AG04450 (cell line): ENCODE measurements at places on chromosomes 11 and 22.

DNA sequence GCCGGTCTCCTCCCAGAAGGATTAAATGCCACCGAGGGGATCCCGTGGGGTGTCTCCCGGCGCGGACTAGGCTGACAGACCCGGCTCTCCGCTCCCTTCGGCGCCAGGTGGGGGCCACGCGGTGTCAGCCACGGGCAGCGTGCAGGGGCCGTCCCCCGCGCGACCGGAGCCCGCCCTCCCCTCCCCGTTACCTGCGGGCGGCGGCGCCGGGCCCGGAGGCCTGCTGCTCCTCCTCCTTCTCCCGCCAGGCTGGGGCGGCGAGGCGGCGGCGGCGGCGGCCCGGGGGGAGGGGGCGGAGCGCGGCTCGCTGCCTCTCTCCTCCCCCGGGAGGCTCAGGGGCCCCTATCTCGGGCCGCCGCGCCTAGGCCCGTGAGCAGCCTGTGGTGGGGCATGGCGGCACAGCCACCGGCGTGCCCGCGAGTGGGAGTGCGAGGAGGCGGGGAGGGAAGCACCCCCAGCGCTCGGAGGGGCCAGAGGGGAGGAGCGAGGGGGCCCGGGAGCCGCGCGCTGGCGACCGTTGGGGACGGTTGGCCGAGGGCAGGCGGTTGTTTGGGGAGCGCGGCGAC, 450 bp downstream of the ZBTB44 start:
- DNase-seq, result no peak

GRCh38 chr11:79449040-79449439, 8.2 kb upstream of the TENM4 start:
- no peak for DNase-seq

DNA sequence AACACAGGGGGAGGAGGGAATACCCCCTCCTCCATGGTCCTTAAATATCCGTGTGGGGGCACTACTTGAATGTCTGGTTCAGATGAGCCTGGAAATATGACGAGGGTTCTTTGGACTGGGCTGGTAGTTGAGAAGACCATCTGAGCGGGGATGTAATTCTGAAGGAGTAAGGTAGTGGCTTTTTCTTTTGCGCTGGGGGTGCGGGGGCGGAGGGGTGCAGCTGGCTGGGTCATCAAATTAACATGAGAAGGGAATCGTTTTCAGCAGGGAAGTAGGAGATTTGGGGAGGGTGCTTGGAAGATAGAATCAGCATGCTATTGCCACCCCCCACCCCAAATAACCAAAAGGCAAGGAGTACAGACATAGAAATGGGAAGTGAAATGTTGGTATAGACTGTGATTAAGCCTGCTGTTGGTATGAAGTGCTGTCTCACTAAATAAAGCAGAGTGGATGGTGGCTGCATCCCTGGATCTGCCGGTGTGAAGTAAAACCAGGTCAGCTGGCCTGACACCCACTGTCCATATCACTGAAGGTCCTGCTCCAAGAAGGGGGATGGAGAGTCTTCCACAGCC, 121.9 kb upstream of the HSD17B12 start:
- no peak for DNase-seq

DNA sequence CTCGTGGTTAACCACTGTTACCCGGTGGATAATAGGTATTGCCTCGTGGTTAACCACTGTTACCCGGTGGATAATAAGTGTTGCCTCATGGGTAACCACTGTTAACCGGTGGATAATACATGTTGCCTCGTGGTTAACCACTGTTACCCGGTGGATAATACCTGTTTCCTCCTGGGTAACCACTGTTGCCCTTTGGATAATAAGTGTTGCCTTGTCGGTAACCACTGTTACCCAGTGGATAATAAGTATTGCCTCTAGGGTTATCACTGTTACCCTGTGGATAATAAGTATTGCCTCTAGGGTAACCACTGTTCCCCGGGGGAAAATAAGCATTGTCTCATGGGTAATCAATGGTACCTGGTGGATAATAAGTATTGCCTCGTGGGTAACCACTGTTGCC, 15.0 kb upstream of the NXPE4 start:
- no peak for DNase-seq

GRCh38 chr11:113159988-113160807, 154.2 kb upstream of the TTC12 start:
- no peak for DNase-seq

- no peak for DNase-seq
Observed at GRCh38 chr11:125141686-125142535, 22.6 kb upstream of the PKNOX2 start.
